ENCODE measurements at places on chromosomes 6 and 20.

GRCh38 chr20:48649104-48649626 is 178.6 kb downstream of the PREX1 start:
- no peak for DNase-seq

- DNase-seq = peak; percentile 57
These were observed 15.1 kb downstream of the ACSS1 start for GRCh38 chr20:25042531-25043498.

DNA sequence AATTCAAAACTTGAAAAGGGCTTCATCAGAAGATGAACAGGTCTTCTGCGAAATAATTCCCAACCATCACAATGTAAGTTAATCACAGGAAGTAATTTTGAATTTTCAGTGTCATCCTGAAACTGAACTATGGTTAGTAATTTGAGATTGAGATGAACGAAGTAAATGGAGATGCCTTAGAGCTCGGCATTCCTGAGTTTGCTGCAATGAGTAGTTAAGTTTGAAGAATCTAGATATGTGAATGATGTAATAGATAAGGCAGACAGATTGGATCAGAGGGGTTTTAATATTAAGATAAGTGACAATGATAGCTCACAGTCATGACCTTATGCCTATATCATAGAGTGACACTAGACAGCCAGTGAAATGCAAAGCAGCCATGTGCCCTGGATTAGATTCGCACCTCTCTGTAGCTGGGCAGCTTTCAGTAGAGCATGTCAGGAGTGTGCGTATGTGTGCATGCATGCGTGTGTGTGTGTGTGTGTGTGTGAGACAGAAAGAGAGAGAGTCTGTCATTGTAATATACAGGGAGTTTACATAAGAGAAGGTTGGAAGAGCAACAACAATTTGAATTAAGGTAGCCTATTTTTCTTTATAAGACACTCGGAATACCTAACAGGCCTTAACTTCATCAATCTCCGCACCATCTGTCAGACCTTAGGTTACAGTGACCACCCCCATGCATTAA is 233.0 kb downstream of the GMPR start:
- DNase-seq = no peak

DNA sequence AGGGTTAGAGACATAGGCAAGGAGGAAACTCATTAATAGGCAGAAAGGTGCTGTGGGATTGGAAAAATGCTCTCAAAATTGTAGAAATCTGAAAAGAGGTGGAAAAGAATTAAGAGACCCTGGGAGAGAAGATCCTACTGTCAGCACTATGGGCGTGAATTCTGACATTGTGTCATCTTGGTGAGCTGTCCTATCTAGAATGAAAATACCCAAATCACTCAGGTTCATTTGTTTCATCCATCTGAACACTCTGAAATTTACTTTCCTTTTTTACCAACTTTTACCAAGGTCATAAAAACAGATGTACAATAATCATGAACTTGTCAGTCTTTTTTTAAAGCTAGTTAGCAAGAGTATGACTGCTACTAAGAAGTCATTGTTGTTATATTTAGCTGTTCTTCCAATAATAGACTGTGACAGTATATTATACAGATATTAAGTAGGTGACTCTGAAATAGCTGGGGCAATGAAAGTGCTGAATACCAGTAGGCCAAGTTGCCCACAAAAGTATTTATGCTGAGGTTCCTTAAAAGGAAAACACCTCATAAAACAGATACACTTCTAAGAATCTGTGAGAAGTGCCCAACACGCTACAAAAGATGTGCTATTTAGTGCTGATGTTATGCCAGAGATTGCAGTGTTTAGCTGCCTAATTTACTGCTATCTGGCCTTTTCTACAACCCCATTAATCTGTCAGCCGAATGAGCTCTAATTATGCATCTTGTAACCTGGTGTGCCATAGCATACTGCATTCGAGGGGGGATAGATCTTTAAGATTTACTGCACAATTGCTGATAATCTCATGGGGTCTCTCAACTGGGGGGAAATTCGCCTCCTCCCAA is 217.5 kb upstream of the SUPT3H start:
- no peak for DNase-seq

DNA sequence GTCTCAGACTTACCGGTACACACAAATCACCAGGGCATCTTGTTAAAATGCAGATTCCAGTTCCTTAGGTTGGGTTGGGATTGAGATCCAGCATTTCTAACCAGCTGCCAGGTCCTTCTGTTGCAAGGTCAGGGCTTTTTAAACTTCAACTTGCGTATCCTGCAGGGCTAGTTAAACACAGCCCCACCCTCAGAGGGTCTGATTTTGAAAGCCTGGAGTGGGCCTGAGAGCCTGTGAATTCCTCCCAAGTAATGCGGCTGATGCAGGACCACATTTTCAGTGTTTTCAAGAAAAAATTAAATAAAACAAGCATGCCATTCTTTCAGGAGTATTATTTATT is 65.3 kb downstream of the MKKS start:
- no peak for DNase-seq

- DNase-seq = no peak
These were observed 27.4 kb downstream of the PMEPA1 start for GRCh38 chr20:57682184-57683101.

All from endodermal cell (in vitro differentiated cells).